ENCODE measurements at places on chromosomes 13 and 19.

GRCh38 chr19:41328157-41328841, 18.3 kb downstream of the CCDC97 start:
- no peak for DNase-seq

DNA sequence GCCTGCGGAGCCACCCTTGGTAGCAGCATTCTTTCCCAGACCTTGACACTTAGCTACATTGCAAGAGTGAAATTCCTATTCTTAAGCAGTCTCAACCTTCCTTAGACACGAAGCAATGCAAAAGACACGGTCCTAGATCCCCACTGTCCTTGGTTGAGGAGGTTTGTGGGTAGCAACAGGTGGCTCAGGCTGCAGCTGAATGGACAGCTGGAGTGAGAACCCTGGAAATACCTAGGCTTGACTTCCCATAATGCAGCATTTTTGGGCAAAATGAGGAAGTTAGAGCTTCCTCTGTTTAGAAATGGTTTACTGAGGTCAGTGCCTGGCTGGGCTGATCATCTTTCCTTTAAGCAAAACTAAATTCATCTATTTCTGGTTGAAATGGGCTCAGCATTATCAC, 296.6 kb downstream of the RFC3 start:
- DNase-seq, result no peak

DNA sequence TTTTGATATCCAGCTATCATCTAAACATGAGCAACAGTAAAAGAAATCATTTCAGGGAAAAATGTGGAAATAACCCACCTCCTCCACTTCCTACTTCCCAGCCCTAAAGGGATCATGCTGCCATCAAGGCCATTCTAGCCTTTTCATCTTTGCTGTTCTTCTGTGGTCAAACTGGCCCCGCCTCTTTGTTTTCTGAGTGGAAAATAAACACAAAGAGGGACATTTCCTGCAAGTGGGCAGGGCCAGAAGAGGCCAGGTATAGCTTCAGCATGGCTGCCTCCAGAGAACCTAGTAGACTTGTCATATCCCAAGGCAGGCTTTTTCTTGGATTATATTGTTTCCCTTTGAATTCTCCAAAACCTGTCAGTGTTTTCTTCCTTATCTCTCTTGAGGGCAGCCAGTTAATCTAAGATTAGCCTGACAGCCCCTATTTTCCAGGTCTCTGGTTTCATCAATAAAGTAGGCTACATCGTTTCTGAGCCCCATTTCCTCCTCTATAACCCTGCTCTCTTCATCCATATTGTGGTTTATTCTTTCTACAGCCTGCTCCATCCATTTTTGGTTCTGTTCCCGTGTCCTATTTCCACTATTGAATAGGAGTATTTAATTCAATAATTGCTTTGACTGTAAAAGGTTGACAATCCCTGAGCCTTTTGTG, 117.6 kb downstream of the GPC6 start:
- no peak for DNase-seq

DNA sequence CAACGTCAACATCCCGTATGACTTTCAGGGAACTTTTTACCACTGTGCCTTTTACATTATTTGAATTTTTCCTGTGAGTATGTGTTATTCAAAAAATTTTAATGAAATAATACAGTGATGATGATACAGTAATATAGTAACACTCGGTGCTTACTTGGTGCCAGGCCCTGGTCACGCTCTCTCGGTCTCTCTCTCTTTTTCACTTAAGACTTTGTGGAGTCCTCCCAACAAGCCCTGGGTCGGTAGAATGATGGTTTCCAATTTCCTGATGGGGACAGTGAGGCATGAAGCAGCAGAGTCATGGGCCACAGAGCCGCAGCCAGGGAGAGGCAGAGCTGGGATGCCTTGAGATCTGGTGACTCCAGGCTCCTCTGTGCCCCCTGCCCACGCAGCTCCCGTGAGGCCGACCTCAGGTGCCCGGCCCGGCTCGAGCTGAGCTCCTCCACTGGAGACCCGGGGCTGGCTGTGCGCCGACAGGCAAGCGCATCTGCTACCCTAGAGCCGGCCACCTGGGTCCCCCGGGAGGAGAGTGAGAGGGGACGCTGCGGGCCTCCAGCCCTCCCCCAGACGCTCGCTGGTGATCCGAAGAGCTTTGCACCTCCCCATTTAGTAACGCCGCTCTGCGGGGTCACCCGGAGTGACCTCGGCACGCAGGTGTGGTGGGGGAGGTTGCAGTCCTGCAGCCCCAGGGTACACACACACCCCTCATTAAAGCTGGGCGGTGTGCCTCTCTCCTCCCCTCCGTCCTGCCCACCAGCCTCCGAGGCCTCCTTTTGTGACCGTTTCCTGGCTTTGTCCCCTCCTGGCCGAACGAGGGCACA, 4.4 kb upstream of the SBK3 start:
- no peak for DNase-seq

DNA sequence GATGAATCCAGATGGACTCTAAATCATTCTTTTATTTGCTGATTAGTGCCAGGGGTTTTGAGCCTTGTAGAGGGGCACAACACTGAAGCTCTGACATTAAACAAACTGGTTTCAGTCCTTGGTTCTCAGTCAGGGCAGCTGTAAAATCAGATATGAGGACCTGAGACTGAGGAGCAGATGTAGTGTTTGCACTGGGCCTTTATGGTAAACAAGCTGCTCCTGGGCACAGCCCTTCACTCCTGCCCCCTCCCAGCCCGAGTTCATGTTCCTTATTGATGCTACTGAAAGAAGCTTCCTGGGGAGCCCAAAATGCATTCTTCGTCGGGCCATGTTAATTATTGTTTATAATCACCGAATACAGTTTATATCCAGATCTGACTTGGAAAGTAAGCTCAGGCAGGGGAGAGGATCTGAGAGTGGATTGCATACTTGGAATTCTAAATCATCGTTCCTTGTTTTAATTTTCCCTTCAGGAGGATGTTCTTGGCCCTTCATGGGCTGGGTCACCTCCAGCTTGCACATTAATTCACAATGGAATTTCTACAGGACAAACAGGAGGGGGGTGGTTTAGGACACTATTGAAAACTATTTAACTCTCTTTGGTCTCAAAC, 213.5 kb downstream of the FGF9 start:
- no peak for DNase-seq

- no peak for DNase-seq
These were observed 463.4 kb downstream of the DIAPH3 start for GRCh38 chr13:59700281-59700680.

GRCh38 chr13:24651718-24652345, 28.4 kb upstream of the ATP12A start:
- no peak for DNase-seq

GRCh38 chr19:34096020-34096915, 76.0 kb upstream of the LSM14A start:
- DNase-seq, result no peak

- DNase-seq, result no peak
These were observed 18.0 kb upstream of the CD70 start for GRCh38 chr19:6608940-6609339.

DNA sequence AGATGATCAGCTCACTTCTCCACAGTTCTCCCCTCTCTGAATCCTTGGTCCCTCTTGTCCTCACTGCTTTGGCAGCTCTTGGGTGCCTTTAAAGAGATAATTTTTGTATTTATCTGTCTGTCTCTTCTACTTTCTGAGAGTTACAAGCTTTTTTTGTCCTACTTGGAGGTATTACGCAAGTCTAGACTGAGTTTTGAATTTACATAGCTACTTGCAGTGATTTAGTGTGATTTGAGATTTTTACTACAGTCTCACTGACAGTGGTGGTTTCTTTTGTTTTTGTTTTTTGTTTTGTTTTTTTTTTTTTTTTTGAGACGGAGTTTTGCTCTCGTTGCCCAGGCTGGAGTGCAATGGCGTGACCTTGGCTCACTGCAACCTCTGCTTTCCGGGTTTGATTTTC, 22.1 kb downstream of the URI1 start:
- DNase-seq, result no peak

- DNase-seq, result no peak
These were observed 9.8 kb upstream of the CPB2 start for GRCh38 chr13:46114613-46115012.

DNA sequence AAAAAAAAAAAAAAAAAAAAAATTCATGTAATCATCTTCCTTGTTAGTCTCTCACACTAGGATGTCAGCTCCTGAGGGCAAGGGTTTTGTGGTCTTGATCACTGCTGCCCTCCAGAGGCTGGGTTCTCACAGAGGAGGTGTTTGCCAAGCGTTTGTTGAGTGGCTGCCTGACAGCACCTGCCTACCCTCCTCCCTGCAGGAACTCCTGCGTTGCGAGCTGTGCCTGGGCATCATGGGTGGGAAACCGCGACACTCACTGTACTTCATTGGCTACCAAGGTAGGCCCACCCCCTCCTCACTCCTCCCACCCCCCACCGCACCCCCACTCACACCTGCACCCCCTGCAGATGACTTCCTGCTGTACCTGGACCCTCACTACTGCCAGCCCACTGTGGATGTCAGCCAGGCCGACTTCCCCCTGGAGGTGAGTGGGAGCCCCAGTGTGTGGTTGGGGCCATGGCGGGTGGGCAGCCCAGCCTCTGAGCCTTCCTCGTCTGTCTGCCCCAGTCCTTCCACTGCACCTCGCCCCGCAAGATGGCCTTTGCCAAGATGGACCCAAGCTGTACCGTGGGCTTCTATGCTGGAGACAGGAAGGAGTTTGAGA, 8.1 kb downstream of the ATG4D start:
- no peak for DNase-seq

DNA sequence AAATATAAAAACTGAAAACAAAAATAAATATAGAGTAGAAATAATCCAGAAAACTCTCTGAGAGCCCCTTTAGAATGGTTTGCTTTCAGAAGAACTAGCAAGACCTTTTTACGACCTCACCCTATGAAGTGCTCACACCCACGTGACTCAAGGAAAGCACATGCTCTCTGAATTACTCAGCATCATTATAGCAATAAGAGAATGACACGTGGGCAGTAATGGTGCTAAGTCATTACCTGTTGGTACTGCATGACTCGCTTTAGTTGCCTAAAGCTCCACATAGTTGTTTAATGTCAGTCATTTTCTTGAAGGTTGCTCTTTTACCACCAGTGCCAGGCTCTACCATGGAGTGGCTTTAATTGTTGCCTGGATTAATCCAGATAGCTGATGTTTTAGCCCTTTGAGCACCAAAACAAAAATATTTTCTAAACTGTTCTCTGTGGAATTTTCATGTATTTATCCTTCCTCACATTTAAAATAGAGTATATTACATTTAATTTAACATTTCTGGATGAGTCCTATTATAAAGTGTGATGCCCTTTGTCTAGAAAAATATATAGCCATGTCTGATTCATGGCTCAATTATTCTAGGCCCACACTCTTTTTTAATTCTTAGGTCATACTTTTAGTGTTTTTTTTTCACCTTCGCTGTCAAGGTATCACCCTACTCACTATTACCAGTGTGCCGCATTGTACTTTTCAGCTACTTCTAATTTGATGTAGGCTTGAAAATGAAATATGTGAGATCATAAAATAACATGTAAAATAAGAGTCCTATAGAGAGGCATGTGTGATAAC, 56.8 kb downstream of the THSD1 start:
- no peak for DNase-seq
